T-helper 1 cell (primary cell): ENCODE measurements at places on chromosomes 6 and 20.

DNA sequence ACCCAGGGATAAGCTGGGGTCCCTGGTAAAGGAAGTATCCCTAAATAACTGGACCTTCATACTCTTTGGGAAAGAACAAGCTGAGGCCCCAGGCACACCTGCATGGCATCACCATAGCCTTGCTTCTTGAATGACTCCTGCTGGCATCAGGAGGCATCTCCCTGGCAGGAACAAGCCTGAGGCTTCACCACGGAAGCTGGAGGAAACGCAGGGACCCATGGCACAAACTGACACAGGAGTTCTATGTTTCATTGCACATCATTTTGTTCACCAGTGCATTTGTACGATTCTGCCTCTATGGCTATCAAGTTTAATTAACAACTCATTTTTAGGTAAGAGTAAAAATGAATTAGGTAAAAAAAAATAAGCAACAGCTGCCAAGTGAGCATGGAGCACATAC lies 619 bp upstream of the PDE7B start:
- DNase-seq, result no peak

- DNase-seq, result no peak
Measured at GRCh38 chr6:140623498-140623897, 1249.0 kb upstream of the CITED2 start.

DNA sequence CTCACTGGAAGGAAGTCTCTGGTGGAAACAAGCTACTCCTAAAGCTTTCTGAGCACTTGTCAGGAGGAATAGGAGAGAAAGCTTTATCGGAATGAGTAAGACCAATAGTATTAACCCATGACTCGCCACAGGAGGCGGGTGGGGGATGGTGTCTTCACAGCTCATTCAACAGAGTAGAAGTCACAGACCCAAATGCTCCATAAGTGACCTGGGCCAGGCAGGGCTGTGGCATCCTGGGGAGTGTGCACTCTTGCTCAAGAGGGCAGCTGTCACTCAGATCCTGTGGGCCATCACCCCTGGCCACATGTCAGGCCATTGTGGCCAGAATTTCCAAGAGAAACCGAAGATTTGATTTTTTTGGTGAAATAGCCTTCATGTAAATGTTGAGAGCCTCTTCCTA lies 116.0 kb downstream of the SYCP2 start:
- no peak for DNase-seq

GRCh38 chr6:122930252-122931180 lies 65.5 kb upstream of the CLVS2 start:
- no peak for DNase-seq

DNA sequence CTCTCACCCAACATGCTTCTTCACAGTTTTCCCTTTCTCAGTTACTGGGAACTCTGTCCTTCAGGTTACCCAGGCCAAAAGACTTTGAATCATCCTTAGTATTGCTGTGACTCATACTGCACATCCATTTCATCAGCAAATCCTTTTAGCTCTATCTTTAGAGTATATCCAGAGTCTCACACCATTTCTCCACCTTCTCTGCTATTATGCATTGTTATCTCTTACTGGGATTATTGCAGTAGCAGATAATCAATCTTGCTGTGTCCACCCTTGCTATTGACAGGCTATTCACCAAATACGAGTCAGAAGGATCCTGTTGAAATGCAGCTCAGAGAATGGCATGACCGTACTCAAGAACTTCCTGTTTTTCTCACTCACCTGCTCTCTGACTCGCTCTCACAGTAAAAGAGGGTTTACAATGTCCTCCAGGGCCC lies 57.3 kb downstream of the BCKDHB start:
- no peak for DNase-seq

GRCh38 chr6:54718541-54719023 lies 128.0 kb upstream of the FAM83B start:
- no peak for DNase-seq

DNA sequence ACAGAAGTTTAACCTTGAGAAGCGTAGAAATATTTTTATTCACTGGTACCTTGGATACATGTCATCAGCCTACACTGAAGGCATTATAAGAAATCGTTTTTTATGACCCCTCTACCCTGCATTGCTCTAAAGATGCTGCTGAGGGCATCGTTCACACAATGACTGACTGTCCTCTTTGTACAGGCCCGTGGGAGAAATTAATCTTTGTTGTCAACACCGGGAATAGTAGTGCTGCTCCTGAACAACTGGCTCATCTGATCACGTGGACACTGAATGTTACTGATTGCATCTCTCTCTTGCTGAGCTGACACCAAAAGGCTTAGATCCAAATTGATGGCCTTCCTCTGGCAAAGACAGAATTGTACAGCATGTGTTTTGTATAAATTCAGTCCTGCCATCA lies 157.1 kb upstream of the SMLR1 start:
- no peak for DNase-seq

DNA sequence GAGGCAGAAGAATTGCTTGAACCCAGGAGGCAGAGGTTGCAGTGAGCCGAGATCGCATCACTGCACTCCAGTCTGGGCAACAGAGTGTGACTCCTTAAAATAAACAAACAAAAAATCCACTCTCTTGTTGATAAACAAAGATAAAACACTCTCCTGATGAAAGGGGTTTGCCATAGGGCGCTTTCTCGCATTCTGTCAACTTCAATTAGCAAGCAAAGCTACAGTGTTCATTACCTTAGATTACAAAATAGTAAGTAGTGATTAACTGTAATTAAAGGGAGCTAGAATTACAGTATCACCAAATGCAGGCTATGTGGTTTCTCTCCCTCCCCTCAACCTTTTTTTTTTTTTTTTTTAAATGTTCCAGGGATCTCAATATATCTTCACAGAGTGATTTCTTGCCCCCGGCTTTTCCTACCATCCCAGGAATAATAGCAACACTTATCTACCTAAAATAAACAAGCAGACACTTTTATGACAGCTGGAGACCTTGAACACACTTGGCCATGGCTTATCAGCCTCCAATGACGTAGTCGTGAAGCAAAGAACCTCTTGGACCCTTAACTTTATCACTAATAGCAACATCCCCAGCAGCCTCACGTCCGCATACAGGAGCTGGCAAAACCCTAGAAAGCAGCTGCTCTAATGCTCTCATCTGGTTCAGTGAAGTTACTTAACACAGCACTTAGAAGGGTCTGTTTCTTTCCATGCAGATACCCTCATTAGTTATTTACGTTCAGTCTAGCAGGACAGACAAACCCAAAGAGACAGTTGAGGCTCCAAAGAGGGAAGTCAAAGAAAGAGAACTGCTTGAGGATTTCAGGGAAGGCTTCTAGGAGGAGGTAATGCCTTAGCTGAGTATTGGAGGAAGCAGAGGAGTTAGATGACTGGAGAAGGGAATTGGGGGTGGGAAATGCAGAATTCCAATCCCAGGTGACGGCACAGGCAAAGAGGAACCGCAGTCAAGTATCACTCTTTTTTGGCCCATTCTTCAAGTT lies 37.9 kb upstream of the NEDD9 start:
- DNase-seq, result no peak

DNA sequence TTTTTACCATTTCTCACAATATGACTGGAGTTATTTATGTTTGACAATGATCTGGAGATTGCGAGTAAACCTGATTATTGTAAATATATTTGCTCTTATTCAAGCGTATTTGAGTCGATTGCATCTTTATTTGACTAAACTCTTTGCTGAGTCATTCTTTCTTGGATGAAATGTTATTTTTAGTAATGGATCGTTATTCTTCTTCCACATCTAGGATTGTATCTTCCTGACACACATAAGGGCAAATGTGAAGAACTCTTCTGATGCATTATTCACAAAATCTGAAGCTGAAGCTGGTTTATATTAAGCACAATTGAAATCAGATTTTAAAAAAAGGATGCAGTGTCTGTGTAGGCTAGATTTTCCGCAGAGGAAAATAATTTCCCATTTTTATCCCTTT lies 68.2 kb downstream of the SEL1L2 start:
- no peak for DNase-seq

DNA sequence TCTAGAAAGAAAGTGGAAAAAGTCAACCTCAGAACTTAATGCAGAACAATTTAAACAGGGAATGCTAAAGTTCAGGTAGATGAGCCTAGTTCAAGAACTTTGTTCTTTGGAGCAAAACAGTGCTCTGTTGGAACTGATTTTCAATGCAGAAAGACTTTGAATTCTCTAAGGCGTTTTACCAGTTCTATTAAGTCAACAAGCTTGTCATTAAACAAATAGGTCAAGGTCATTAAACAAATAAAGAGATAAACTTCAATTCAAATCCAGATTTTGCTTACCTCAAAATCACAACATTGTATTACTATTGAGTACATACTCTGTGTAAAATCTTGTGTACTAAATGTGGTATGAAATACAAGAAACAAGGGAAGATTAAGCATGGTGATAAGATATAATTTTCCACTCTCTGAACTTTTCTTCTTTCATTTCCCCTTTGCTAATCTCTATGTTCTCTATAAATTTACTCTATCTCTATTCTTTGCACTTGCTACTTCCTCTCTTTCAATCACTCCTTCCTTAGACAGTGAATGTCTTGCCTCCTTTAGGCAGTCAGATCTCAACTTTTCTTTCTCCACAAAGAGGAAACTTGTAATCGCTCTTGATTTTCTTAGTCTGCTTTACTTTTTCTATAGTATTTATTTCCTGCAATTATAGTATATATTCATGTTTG lies 160.8 kb upstream of the KHDRBS2 start:
- no peak for DNase-seq

DNA sequence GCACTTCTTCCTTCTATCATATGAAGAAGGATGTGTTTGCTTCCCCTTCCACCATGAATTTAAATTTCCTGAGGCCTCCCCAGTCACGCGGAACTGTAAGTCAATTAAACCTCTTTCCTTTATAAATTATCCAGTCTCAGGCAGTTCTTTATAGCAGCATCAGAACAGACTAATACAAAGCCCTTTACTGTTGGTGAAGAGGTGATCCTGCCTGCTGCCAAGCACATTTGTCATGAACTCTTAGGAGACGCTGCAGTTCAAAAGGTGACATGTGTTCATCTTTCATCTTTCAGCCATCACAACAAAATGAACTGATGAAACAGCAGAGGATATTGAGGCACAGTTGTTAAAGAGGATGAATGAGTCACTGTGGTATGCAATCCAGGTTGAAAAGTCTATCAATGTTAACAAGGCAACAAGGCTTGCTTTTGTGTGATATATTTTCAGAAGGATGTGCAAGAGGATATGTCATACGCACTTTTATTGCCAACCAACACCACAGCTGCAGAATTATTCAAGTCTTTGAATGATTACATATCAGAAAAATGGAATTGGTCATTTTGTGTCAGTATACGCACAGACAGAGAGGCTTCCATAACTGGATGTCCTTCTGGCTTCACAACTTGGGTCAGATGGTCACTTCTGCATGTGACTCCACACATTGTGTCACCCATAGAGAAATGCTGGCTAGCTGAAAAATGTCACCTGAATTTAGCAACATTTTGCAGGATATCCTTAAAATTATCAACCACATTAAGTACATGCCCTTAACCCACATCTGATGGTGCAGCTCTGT lies 52.4 kb upstream of the PLN start:
- no peak for DNase-seq

- no peak for DNase-seq
Measured at GRCh38 chr6:83252719-83253118, 59.6 kb downstream of the RWDD2A start.

- DNase-seq, result no peak
Measured at GRCh38 chr20:37343212-37343993, 2.5 kb upstream of the SRC start.

DNA sequence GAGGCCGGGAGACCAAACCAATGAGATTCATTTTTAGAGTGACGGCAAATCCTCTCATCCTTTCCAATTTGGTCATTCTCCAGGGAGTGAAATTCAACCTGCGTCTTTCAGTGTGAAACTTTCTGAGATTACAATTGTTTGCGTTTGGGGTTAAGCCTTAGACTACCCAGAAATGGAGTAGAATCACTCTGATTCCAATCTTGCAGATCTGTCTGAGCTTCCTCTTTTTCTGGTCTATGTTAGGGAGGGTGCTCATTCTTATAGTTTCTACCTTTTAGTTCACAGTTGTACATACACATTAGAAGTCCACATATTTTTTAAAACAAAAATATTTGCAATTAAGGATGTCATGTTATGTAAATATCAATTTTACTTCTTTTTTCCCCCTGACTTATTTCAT lies 183.0 kb upstream of the PHACTR1 start:
- no peak for DNase-seq

DNA sequence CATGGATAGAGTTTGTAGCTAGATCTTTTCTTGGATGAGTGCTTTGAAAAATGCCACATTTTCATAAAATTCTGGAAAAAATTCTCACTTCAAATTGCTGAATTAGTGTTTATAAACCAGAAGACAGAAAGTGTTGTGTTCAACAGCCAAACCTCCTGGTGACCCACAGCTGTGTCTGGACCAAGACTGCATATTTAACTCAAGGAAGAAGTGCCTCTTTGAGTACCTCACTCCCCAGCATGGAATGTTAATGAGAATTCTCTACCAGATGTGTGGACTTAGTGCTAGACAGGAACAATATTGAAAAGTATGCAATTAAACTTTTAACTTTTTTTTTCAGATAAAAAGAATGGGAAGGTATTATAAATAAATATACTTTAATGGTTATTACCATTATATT lies 609.3 kb downstream of the COL12A1 start:
- DNase-seq, result no peak

DNA sequence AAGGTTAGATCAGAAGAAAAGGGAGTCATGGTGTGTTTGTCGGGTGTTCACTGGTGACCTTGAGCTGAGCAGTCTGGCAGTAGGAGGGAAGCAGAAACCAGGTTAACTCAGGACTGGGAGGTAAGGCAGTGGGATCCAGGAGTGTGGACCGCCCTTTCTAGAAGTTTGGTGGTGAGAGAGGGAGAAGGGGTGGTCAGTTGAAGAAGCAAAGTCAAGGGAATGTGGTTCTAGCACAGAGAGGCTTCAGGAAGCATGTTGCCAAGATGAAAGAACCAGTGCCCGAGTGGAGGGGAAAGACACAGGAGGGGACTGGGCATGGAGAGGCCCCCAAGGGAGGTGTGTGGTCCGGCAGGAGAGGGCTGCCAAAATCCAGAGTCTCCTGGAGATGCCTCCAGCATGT lies 3.6 kb downstream of the MAPK13 start:
- DNase-seq, result no peak

GRCh38 chr6:9009931-9010330 lies 574.6 kb upstream of the SLC35B3 start:
- DNase-seq, result no peak

GRCh38 chr6:62286470-62286843 lies 432 bp upstream of the KHDRBS2 start:
- no peak for DNase-seq

DNA sequence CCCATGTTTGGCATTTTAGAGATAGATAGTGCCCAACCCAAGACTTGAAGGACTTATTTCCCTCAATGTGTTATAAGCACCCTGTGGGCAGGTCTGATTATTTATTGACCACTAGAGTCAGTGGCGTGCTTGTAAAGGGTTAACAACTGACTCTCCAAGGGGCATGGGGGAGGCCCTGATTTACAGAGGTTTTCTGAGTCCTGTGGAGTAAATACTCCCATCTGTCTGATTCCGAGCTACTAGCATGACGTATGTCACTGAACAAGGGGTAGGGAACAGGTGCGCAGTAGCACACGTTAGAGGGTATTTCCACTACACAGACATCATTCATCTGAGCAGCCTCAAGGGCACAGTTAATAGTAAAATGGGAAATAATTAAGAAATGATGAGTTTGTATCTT lies 17.4 kb upstream of the TRAM2 start:
- DNase-seq, result no peak
